NT2/D1 (cell line): ENCODE measurements at places on chromosomes 5 and 9.

DNA sequence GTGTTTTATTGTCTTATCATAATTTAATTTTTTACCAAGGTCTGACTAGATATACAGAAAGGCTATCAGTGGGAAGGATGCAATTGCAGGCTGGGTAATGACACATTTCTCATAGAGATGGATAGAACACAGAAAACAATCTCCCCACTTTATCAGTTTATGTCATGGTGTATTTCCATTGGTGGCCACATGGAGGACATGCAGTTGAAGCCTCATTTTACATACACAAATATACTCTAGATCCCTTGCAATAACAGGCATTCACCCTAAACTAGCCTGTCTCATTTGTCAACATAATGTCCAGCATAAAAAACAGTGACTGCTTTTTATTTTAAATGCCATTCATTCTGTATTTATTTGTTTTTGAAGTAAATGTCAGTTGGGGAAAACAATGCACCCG, 526.3 kb downstream of the GABRG2 start:
- DNase-seq = no peak

- DNase-seq = no peak
These were observed 2.8 kb downstream of the MELK start for GRCh38 chr9:36575411-36575882.

DNA sequence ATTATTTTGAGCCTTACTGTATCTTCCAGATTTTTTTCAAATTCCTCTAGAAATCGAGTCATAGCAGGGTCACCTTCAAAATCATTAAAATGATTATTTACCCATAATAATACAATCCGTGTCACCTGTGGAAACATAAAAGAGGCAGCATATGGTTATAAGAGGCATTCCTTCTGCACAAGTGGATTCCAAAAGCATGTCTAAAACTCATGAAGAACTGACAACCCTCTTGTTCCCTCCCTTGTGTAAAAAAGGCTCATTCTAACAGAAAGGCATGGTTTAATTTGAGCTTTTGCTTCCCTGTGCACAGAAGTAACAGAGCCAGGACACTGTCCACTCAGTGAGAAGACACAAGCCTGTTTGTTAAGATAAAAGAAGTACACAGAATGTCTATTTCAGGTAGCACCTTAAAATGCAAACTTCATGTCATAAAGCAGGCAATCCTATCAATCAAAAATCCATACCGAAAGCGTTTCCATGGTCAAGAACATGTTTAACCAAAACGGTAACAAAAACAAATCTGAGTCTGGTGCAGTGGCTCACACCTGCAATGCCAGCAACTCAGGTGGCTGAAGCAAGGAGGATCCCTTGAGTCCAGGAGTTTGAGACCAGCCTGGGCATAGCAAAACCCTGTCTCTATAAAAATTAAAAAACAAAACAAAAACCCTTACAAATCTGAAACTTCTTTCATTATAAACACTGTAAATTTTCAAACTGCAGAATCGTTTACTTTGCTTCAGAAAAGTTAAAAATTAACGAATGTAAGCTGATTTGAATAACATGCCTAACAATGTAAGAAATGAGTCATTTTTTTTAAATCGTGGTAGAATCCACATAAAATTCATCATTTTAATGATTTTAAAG, 139.3 kb downstream of the RAPGEF6 start:
- no peak for DNase-seq

DNA sequence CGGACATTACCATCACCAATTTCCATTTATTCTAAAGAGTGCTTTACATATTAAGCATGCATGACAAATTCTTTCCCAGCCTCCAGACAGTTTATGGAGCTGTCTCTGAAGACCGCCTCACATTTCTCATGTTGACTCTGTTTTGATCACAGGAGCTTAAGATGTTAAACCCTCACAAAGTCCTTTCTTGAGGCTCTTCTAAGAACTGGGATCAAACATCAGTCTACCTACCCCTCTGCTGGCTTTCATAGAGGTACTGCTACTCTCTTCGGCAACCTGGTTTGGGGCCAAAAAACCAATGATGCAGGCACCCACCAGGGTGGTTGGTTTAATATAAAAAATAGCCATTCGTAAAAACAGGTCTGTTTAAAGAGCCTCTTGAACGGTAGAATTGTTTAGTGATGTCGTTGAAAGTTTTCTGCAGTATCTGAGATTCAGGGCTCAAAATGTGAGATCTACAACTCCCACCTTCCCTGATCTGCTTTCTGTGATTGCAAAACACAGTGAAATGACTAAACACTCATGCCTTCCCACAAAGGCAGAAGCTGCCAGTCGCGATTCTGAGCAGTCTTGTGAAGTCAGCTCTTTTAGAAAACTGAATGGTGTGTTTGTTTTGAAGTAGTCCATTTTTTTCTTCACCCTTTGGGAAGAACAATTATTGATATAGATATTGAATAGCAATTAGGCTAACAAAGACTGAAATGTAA, 3.5 kb downstream of the RXFP3 start:
- no peak for DNase-seq

DNA sequence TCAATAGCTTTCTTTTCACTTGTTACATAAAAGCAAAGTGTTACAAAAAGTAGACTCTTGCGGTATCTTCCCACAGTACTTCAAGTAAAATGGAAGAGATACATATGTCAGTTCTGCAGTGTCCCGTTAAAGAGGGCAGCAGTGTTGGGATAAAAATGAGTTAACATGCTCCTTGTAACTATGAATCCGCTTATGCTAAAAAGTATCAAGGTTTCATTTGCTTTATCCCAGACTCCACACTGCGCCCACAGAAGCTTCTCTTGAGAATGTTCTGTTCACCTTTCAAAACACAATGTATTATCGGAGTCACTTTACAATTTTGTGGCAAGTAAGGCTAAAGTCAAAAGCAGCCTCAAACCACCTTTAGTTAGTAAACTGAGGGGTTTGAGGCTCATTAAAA, 790 bp downstream of the PTAR1 start:
- DNase-seq = no peak

GRCh38 chr9:130092910-130093309, 39.2 kb downstream of the GPR107 start:
- DNase-seq = no peak

GRCh38 chr9:106528158-106528557, 334.8 kb upstream of the ZNF462 start:
- DNase-seq = no peak

DNA sequence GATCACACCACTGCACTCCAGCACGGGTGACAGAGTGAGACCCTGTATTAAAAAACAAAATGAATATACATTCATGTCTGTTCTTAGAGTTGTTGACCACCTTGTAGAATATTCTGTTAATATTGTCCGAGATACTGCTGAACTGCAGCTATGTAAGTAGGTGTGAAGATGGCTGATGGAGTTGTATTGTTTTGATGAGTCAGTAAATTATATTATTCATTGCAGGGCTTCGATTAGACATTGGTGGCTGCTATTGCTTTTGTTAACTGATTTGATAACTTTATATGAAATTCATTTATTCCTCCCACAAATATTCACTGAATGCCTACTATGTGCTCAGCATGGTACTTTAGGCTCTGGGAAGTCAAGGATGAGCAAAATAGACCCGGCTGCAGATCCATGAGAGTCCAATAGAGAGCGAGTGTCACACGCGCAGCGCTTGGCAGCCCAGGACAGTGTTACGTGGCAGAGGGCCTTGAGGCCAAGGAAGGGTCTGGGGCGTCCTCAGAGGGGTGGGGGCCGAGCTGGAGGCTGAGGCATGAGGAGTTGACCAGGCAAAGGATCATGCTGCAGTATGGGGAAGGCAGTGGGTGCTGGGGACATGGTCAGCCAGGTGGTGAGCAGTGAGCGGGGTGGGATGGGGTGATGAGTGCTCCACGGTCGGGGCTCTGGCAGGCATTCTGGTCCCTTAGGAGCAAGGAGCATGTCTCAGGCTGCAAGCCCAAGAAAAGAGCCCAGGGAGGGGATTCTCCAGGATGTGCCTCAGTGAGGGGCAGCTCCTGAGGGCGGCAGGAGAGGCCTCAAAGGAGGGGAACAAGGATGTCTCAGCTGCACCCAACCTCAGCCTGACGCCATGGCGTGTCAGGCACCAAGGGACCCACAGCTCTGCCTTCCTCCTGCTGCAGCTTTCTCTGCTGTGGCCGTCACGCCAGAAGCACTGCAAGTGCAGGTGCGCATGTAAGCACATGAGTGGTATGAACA, 243.5 kb downstream of the GADD45G start:
- DNase-seq = no peak

DNA sequence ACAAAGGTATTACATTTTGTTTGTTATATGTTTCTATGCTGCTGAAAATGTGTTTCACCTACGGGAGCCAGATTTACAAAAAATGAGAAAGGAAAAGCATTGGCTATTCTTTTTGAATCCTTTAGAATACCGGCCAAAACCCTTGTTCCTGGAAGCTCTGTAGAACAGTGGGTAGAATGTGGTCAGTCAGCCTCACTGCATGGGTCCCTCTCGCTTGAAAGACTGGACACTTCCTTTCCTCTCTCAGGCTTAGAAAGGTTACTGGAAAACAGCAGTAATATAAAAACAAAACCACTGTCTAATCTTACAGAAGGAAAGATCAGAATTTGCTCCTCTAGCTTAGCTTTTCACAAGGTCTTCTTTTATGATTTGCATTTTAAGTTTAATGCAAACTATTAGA, 45.1 kb downstream of the OSTF1 start:
- DNase-seq = no peak

DNA sequence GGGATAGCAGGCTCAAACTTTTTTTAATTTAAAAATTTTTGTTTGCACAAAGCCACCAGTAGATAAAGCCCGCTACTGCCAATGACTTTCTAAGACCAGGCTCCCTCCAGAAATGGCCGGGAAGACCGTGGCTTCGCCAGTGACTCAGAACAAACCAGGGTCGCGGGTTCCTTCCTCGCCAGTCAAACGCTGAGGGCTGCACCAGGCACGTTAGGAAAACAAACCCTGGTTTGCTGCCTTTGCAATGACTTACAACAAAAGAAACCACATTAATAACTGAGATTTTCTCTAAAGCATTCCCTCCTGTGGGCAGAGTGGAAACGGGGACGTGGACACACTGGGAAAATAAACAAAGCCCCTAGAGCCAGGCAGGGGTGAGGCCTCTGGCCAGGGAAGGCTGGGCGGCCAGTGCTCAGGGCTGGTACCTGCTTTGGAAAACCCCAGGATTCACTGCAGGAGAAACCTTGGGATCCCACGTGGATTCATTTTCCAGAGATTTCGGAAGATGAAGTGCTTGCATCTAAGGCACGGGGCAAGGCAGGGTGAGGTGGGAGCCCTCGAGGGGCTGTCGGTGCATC, 3.8 kb downstream of the PRRX2 start:
- no peak for DNase-seq

- no peak for DNase-seq
These were observed 2.7 kb upstream of the MYMK start for GRCh38 chr9:133527444-133527920.

DNA sequence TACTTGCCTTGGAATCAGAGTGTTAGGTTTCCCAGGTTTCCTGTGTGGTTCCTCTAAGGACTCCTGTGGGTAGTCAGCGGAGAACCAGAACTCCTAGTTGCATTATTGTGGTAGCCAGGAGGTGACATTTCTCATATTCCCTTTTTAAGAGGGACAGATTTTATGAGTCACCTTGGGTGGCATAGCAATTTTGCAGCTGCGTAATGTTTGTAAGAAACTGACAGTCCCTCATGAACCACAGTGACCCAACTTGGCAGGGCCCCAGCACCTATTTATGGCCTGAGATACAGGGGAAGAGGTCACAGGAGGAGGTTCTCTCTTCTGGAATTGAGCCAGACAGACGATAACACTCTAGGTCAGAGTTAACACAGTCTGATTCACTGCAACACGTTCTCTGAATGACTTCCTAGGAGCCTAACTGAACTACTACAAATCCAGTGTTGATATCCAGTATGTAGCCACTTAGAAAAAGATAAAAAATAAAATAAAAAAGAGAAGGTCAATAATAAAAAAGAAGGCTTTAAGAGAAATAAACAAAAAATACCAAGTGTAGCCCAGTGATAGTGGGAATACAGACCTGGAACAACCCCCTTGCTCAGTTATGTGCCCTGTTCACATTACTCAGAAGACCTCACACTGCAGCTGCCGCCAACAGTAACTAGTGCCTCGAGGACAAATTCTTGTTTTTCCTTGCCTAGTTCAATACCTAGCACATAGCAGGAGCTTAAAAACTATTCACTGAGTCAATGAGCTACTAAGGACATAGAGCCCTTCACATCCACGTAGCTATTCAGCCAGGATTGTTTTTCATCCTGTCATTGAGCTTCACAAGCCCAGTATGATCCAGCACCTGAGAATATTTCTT, 50.7 kb upstream of the VLDLR start:
- DNase-seq = no peak

DNA sequence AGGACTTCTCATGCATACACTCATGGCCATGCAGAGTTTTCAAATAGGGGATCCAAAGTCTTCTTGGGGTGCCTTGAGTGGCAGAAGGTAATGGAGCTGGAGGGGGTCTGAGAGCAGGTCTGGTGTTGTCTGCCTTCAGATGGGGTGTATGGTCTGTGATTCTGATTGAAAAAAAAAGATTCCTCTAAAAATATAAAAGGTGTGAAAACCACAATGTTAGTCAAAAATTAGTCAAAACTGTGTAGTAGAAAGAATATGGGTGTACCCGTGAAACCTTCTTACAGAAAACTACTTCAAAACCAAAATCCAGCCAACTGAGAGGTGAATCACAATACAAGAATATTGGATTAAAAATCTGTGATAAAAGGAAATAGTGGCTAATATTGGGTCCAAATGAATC, 20.1 kb downstream of the DOCK2 start:
- DNase-seq = no peak

DNA sequence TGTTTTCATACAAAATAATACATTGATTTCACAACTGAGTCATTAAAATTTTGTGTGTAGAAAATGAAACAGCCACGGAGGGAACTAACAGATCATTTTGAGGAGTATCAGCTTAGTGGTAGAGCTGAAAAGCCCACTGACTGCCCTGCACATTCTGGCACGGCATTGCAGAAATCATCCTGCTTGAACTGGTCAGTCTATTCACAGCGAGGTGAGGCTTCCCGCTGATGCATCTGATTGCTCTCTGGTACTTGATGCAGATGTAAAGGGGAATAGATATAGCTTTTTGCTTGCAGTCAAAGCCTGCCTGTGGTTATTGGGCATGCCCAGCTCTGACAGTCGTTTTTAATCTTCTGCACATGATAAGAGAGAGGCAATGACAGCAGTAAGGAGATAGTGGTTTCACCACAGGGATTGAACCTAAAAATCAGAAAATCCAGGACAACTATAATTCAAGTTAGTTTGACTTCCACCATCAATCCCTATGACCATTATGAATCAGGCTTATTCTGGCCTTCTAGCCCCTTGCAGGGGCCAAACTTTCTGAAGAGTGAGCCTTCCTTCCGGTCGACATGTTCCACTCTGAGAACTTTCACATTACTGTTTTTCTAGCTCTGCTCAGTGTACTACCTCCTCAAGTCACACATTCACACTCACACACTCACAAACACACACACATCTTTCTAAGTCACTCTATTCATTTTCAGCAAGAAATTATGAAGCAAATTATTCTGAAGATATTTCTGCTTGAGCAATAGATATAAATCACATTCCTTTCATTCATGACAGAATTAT, 782.8 kb upstream of the NUDT12 start:
- DNase-seq = no peak

- no peak for DNase-seq
These were observed 6.8 kb downstream of the ABCA1 start for GRCh38 chr9:104921067-104921741.
